ENCODE measurements at places on chromosomes 13 and 19.

- no peak for DNase-seq
Observed at GRCh38 chr13:31159306-31159705, 2.4 kb downstream of the HSPH1 start.

DNA sequence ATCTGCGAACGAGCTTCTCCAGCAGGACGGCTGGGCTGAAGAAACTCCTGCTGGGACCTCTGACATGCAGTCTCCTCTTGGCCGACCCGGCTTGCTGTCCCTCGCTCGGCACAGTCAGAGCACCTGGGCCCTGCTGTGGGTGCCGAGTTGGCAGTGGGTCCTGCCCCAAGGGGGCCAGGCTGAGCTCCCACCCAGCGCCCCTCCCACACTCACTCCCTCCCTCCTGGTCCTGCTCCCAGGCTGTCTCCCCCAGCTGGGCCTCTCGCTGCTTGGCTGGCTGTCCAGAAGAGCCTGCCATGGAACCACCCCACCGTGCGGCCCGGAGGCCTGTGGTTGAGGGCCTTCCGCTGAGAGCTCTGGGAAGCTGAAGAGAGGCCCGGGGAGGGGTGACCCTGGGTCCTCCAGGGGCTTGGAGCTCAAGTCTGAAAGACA is 6.0 kb downstream of the AKT2 start:
- DNase-seq: no peak

DNA sequence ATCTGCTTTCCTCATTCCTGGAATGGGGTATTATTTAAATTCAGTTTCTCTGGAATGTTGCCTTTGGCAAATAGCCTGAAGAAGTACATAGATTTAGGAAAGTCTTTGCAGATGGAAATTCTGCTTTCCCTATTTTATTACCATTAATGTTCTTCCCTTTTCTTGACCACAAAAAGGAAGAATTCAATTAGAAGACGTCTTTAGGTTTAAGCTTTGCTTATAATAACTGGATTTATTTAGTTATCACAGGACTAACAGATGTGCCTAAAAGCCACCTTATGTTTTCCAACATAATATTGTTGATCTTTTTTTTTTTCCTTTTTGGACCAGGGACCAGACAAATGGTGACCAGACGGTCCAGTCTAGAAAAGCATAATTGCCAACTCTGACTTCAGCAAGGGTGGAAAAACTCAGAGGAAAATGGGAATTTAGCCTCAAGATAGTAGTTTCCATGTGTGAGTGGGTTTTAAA is 210.1 kb upstream of the SPRY2 start:
- no peak for DNase-seq

- no peak for DNase-seq
Observed at GRCh38 chr13:34931572-34931971, 10.5 kb upstream of the NBEA start.

GRCh38 chr19:10105509-10106099 is 558 bp upstream of the PPAN start:
- DNase-seq: peak; percentile 54

GRCh38 chr19:5567970-5568407 is 236 bp upstream of the TINCR start:
- no peak for DNase-seq

- DNase-seq: no peak
Observed at GRCh38 chr13:99009987-99010551, 32.2 kb upstream of the DOCK9 start.

- DNase-seq: no peak
Observed at GRCh38 chr13:45623516-45624090, 8.1 kb upstream of the ERICH6B start.

DNA sequence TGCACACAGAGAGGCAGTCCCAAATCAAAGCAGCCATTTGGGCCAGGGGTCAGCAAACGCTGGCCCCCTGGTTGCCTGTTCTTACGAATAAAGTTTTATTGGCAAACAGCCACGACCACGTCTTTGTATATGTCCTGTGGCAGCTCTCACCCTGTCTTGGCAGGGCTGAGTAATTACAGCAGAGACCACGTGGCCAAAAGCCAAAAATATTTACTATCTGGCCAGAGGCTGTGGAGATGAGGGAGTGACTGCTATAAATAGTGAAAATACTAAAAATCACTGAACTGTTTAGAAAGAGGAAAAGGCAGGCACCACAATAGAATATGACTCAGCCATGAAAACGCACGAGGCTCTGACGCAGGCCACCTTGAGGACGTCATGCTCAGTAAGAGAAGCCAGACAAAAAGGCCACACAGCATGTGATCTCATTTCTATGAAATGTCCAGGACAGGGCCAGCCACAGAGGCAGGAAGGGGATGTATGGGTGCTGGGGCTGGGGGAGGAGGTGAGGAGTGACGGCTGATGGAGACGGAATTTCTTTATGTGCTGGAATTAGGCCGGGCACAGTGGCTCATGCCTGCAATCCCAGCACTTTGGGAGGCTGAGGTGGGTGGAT is 29.4 kb downstream of the SMIM24 start:
- DNase-seq: no peak

GRCh38 chr19:5681391-5682106 is 722 bp downstream of the HSD11B1L start:
- no peak for DNase-seq

DNA sequence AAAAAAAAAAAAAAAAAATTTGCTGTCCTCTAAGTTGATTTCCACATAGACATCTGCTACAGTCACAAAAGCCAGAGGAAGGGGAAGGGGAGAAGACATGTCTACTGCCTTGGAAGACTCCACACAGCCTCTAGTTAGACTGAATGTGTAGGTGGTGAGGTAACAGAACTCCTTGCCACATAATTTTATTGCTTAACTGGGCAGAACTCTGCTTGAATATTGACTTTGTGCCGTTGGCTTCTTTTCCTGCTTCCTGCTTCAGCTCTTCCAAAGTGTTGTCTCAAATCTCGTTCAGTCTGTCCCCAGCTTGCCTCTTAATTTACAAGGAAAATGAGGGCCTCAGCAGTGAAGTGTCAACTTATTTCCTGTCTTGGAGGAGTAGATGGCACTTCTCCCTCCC is 37.1 kb downstream of the ESD start:
- no peak for DNase-seq

GRCh38 chr13:46101484-46102254 is 3.2 kb downstream of the CPB2 start:
- DNase-seq: no peak

DNA sequence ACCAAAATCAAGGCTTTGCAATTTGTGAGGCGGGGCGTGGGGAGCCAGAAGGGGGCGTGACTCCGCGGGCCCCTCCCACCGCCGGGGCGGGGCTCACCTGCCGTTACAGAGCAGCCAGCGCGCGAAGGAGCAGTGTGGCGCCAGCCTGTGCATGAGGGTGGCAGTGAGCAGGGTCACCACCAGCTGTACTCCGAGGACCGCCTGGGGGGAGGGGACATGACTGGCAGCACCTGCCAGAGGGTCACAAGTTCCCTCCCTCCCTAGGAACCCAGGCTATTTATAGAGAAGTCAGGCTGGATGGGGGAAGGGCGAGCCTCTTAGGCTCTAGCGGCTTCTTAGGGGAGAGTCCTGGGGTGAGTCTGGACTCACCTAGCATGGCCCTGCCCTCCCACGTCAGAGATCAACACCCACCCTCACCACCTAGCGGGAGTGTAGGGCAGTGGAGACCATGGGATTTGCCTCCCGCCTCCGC is 3.6 kb downstream of the TMEM161A start:
- no peak for DNase-seq

GRCh38 chr19:39470724-39471339 is 9.8 kb upstream of the TIMM50 start:
- DNase-seq: no peak

DNA sequence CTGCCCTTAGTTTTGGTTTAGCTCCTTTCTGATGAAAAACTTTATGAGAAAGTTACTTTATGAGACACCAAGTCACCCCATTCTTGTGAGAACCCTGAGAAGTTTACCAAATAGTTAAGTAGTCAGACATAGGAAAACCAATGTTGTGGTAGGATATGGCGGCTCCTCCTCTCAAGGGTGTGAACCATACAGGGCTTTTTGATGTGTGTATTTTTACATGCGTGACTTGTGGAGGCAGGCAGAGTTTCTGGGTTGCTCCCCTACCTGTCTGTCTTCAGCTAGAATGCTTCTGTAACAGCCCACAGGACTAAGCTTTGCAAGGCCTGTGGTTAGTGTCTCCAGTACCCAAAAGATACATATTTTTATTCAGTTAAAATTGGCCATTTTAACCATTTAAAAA is 18.3 kb downstream of the UBAC2 start:
- DNase-seq: peak; percentile 32

DNA sequence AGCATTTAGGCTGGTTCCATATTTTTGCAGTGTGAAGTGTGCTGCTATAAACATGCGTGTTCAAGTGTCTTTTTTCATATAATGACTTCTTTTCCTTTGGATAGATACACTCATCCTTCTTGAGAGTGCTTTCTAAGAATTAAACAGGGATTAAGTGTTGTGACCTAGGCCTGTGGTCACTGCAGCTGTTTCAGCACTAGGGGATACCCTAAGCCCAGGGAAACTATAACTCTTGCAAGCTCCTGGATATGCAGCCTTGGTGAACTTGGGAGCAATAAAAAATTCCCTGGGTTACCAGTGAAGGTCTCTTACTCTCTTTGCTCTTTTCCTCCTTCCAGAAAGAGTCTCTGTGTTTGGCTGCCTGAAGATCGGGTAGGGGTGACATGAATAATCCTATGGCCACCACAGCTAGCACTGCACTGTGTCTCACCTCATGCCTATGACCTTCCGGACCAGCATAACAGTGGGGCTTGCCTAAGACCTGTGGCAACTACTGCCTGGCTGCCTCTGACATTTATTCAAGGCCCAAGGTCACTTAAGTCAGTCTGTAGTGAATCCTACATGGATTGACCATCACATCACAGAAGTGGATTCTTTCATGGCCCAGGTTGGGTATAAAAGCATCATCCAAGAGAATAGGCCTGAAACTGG is 799.7 kb downstream of the DACH1 start:
- DNase-seq: no peak

GRCh38 chr19:48354332-48354992 is 9.3 kb downstream of the TMEM143 start:
- DNase-seq: no peak

DNA sequence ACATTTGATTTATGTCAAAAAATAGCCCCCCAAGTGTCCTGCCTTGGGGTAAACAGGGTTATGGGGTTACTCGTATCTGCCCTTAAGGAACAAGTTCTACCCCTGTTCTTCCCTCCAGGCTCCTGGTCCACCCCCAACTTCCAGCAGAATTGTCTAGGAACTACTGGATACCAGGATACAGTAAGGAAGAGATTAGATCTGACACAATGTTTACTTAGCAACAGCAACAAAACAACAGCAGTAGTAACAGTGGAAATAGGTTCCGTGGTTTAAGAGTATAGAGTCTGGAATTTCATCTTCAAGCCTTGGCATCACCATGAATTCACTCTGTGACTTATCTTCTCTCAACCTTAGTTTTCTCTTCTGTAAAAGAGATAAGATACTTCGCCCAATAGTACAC is 1.7 kb upstream of the FAM98C start:
- no peak for DNase-seq

DNA sequence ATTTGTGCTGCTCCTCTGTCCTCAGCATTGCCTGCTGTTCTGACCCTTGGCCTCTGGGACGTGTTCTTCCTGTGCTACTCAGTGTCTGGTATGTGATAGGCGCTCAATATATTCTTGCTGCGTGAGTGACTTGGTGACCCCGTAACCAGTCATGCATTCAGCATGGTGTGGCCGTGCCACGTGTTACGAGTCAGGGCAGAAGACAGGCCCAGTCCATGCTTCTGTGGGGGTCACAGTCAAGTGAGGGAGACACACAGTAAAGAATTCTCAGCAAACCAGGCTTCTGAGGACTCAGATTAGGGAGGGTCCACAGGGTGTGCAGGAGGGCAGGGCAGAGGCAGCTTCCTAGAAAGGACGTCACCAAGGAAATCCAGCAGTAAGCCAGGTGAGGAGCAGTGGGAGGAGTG is 7.9 kb downstream of the PPP1R37 start:
- DNase-seq: no peak

DNA sequence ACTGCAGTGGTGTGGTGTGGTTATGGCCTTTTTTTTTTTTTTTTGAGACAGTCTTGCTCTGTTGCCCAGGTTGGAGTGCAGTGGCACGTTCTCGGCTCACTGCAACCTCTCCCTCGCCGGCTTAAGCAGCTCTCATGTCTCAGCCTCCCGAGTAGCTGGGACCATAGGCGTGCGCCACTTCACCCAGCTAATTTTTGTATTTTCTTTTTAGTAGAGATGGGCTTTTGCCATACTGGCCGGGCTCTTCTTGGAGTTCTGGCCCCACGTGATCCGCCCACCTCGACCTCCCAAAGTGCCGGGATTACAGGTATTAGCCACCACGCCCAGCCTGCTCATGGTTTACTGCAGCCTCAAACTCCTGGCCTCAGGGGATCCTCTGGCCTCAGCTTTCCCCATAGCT is 7.0 kb downstream of the PDCD2L start:
- DNase-seq: no peak

- DNase-seq: no peak
Observed at GRCh38 chr13:25046985-25047511, 48.9 kb upstream of the PABPC3 start.

GRCh38 chr13:72585254-72585653 is 142.2 kb downstream of the MZT1 start:
- no peak for DNase-seq

DNA sequence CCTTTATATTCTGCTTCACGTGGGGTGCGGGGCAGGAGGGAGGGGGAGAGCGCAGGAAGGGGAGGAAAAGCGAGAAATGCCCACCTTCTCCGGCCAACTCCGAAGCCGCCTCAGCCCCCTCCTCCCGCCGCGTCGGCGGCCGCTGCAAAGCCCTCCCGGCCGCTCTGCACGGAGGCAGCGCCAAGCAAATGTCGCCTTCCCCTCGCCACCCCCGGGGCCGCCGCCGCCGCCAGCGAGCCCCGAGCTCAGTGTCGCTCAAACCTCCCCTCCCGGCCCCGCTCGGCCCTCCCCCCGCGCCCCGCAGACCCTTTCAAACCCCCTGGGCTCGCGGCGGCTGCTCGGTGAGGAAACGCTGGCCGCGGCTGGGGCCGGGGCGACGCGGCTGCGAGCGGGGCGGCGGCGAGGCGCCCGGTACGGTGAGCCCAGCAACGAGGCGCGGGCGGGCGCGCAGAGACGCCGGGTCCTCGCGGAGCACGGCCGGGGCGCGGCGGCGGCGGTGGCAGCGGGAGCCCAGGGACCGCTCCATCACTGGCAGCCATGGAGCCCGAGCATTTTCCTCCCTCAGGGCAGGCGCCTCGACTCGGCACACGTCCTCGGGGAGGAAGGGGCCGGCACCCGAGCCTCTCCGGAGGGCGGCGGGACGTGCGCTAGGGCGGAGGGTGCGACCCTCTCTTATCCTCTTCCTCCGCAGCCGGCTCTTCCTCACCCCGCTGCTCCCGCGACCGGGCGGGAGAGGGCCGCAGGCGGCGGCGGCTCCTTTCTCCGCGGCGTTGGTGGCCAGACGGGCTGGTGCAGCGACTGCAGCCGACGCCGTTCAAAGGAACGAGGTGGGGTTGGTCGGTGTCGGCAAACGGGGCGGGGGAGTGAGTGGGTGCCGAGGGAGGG is 463 bp upstream of the TSC22D1 start:
- DNase-seq: peak; percentile 25

- no peak for DNase-seq
Observed at GRCh38 chr19:9842834-9843625, 7.9 kb downstream of the PIN1 start.

All from activated CD8-positive, alpha-beta memory T cell treated with anti-CD3 and anti-CD28 coated beads for 1 hour (primary cell).